ENCODE measurements at places on chromosomes 11 and 22.

GRCh38 chr11:128728767-128729587 lies 35.1 kb downstream of the FLI1 start:
- no peak for DNase-seq

GRCh38 chr22:42787357-42787736 lies 66.7 kb upstream of the A4GALT start:
- DNase-seq, result no peak

DNA sequence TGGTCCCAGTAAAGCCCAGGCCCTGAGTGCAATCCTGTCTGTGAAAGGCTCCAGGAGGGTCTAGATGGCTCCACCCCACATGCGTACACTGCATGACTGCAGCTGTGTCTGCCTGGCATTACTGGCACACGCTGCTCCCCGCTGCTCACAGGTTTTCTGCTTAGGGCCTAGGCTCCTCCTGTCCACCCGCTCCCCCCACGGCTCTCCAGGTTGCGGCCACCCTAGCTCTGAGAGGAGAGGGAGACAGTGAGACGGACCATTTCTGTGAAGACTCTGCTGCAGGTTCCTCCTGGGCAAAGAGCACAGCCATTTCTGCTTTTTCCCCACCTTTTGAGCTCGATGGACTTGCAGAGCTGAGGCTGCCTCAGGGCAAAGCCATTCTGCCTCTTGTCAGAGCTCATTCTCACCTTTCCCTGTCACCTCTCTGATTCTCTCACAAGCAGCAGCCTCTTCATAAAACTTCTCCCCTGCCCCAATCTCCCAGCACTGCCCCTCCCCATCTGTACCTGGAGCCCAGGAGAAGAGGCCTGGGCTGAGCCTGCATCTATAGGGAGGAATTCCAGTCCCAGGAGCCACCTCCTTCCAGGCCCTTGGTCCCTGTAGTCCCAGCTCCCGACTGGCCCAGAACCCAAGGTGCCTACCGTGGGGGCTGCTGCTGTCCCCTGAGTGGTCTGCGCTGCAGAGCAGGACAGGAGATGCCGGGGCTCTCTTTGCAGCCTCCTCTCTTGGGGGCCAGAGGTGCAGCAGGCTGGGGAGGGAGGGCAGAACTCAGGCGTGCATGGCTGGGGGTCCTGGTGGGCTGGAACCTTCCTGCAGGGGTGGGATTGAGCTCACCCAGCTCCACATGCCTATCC lies 433.7 kb upstream of the B3GAT1 start:
- no peak for DNase-seq

DNA sequence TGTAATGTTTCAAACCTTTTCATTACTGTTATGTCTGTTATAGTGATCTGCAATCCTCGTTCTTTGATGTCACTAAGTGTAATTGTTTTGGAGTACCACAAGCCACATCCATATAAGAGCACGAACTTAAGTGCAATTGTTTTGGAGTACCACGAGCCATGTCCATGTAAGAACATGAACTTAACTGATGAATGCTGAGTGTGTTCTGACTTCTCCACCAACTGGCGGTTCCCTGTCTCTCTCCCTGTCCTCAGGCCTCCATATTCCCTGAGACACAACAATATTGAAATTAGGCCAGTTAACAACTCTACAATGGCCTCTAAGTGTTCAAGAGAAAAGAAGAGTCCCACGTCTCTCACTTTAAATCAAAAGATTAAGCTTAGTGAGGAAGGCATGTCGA lies 23.5 kb downstream of the TESMIN start:
- DNase-seq, result no peak

DNA sequence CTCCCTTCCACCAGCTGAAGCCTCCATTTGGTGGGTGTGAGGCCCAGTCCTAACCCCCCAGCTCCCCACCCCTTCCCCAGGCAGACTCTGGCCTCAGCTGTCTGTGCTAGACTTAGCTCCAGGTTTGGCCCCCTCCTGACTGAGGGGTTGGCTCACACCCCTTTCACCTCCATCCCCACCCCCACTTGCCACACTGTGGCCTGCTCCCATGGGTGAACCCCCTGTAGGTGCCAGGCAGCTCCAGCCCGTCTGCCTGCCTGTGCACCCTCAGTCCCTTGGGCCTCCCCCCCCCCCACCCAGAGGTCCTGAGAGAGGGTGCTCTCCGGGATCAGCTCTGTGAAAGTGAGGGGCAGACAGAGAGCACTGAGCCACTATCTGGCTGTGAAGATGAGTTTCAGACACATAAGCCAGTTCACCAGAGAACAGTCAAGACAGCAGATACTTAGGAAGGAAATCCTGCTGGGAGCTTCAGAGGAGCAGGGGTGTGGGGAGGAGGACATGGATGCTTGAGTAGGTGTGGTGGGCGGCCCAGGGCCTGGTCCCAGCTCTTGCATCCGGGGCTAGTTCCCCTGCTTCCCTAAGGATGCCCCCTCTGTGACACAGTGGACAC lies 36.2 kb downstream of the PPM1F start:
- DNase-seq, result no peak

DNA sequence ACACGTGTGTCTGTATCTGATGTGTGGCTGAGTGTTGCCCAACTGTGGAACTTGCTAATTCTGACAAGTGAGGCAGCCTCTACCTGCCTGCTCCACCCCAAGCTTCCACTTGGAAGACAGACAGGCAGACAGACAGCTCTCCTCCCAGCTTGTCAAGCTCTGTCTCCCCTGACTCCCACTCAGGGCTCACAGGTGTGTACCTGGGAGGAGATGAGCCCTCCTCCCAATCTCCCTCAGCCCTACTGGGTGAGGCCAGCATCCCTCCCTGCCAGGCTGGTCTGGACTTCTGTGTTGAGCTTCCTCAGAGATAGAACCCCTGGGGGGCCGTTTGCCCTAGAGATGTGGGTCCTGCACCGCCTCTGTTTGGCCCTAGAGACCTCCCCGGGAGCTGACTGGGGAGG lies 1.0 kb upstream of the CHRM1 start:
- no peak for DNase-seq

DNA sequence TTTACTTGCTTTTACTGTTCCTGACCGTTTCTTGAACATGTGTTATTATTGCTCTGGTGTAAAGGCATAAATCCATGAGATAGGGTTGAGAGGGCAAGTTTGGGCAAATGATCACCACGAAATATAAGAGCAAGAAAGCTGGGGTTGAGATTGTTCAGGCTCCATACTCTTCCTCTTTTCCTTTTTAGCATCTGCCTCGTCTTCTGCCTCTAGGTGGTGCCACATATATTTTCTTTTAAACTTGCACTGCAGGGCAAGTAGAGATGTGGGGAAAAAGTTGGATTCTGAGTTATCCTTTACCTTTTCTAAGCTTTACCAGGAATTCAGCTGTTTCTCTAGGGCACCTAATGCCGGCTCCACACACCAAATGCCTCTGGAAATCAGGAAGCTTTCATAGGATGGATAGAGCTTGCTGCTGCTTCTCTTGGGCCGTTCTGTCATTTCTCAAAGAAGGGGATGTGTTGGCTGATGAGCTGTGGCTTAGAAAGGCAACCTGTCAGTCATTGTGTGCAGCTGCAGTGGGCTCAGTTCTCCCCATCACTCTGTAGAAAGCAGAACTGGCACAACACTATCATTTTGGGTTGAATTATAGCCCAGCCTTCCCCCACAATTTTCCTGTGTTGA lies 98.2 kb downstream of the LDLRAD3 start:
- DNase-seq, result no peak

DNA sequence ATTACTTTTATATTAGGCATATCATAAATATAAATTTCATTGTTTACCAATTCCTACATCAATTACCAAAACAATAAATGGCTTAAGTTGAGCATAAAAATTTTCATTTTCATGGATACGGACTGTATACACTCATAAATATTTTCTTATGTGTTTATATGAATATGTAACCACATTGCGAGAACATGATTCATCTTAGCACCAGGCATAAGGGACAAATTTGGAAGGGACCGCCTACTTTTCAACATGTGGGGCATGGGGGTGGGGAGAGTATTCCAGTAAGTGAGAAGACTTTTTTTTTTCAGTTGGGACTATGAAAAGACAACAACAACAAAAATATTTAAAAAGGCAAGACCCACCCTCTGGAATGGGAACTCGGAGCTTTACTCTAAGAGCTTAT lies 296.1 kb downstream of the RAB38 start:
- no peak for DNase-seq

DNA sequence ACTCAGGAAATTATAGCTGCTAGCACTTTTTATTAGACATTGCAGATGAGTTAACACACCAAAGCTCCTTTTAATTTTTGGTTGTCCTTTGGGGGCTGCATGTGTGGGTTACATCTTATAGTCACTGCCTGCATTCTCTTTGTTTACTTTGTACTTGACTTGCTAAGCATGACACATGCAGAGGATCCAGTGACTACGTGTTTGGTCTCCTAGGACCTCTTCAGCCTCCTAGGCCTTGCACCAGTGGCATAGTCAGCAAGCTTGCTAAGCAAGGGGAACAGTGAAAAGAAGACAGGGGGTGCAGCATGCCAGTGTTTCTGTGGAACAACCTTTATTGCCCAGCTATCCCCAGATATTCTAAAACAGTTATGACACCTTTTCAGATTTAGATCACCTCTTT lies 108.2 kb downstream of the PAX6 start:
- DNase-seq, result peak; percentile 23

- peak; percentile 21 for DNase-seq
Observed at GRCh38 chr11:7973011-7973410, 7.8 kb upstream of the NLRP10 start.

GRCh38 chr11:11171285-11171684 lies 181.8 kb downstream of the CSNK2A3 start:
- DNase-seq, result peak; percentile 23

GRCh38 chr22:43255299-43255698 lies 68.4 kb upstream of the TTLL12 start:
- no peak for DNase-seq

DNA sequence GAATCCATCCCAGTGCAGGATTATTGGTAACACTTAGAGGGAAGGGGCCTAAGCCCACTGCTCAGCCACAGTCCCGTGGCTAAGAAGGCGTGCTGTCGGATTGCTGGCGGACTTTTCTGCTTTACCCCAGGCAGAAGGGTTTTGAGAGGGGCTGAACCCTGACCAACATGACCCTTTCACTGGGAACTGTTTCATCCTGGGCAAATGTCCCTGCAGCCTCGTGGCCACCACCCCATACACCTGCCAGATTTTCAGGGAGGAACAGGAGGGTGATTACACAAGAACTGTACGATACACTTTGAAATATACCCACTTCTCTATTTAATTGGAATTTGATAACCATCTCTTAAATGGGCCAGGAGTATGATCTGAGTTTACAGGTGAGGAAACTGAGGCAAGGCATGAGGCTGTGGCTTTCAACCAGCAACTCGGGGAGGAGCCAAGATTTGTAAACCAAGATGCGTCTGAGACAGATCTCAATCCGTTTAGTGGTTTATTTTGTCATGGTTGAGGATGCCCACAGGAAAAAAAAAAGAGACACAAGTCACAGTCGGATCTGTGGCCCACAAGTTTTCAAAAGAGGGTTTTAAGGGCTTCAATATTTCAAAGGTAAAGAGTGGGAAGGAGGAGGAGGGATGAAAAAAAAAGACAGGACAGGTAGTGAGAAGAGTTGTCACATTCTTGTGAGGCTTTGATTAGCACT lies 6.1 kb upstream of the APOL3 start:
- DNase-seq, result no peak

- no peak for DNase-seq
Observed at GRCh38 chr11:211741-212140, 4.2 kb downstream of the RIC8A start.

- DNase-seq, result no peak
Observed at GRCh38 chr11:13101644-13102512, 92.8 kb downstream of the RASSF10 start.

DNA sequence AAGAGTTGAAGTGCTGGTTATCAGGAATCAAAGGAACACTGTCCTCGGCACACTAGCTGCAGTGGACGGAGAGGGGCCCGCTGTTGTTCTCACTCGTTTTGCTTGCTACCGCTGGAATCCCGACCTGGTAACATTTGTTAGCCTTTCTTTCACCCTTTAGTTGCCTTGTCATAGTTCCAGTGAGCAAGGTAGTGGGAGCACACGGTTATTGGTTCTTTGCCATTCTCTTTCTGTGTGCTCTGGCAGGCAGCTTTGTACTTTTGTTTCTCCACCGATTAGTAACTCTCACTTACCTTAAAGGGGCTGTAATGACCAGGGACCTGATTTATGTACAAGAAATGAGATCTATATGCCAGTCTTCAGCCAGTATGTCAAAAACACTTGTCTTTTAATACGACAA lies 1.8 kb downstream of the DEPDC7 start:
- no peak for DNase-seq

- peak; percentile 38 for DNase-seq
Observed at GRCh38 chr22:36286096-36286957, 33.4 kb downstream of the APOL1 start.

DNA sequence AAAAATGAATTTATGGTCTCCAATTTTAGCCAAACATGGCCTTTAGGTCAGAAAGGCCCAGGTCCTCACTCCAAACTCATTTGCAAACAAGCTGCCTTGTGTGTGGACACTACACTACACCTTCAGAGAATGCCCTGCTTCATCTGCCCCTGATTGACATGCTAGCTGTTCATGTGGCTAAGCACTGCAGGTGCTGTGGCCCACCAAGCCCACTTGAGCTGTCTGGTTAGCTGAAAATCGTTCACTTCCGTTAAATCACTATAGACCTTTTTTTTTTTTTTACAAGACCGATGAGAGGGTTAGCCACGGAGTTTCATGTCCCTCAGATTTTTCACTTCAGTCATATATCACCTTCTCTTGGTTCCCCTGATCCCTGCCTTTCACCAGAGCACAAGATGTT lies 39.3 kb downstream of the NF2 start:
- DNase-seq, result no peak

DNA sequence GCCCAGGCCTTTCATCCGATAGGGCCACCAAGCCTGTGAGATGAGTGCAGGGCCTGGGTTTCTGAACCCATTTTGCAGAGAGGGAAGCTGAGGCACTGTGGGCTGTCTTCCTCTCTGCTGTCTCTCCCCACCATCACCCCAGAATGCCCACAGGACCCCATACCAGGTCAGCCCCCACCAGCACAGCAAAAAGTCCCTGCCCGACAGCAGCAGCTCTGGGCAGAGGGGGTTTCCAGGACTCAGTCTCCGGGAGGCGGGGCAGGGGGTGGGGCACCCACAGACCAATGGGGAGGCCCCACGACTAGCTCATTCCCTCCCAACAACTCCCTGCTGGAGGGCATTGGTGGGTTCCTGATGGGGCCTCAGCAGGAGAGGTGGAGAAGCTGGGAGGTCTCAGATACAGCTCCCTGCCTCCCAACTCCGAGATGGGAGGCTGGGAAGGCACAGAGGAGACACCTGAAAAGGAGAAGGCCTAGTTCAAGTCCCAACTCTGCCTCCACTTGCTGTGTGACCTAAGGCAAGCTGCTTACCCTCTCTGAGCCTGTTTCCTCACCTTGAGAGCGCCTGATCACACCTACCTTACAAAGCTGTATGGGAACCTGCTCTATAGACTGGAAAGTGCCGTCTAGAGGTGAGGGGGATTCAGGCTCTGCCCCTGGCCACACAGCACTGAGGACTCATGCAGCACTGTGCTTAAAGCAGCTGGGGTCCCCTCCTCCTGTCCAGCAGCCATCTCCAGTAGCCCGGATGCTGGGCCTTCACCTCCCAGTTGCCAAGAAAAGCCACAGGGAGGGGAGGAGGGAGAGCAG lies 3.5 kb downstream of the CBX7 start:
- DNase-seq, result no peak

GRCh38 chr11:40230821-40231220 lies 1228.6 kb downstream of the LRRC4C start:
- DNase-seq, result no peak

- no peak for DNase-seq
Observed at GRCh38 chr22:37146507-37147180, 3.1 kb downstream of the IL2RB start.
